AG04449 (cell line): ENCODE measurements at places on chromosomes 6 and 20.

DNA sequence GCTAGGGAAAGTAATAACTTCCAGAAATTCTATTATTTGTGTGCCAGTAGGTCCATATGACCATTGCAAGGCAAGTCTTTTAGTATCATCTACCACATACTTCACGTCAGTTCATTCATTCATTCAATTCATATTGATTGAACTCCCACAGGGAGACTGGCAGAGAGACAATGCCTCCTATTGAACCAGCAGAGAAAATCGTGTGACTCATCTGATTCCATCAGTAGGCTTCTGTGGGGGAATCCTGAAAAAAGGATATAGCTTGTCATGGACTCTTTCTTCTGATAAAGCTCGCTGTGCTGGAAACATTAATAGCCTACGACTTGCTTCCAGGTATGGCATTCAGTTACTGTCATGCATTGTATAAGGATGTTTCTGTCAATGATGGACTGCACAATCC is 45.3 kb upstream of the CNR1 start:
- no peak for DNase-seq

- DNase-seq, result no peak
Observed at GRCh38 chr6:133632206-133632605, 256.7 kb upstream of the TCF21 start.

DNA sequence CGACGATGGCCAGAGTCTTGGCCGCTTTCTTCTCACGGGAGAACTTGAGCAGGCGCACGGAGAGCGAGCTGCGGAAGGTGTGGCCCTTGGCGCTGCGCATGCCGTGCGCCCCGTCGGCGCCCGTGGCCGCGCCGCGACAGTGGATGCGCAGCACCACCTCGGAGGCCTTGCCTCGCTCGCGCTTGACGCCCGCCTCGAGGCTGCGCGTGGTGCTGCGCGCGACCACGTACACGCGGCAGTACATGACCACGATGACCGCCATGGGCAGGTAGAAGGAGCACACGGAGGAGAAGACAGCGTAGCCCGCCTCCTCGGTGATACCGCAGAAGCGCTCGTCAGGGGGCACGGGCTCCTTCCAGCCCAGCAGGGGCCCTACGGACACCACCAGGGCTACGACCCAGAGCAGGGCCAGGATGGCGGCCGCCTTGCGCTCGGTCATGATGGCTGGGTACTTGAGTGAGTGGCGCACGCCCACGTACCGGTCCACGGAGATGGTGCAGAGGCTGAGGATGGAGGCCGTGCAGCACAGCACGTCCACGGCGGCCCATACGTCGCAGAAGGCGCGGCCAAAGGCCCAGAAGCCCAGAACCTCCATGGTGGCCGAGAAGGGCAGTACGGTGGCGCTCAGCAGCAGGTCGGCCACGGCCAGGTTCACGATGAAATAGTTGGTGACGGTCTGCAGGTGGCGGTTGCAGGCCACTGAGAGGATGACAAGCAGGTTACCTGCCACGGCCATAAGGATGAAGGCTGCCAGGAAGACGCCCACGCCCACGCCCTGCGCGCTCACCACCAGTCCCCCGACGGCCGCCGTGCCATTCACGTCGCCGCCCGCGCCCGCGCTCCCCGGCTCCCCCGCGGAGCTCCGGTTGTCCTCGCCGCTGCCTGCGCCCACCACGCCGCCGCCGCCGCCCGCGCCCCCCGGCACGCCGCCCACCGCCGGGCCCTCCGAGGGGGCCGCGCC is 232.8 kb upstream of the RNF24 start:
- DNase-seq, result no peak

- no peak for DNase-seq
Observed at GRCh38 chr20:34922654-34923381, 32.8 kb downstream of the GSS start.

GRCh38 chr6:164531736-164532135 is 777.7 kb downstream of the C6orf118 start:
- no peak for DNase-seq

GRCh38 chr6:5599127-5599526 is 337.8 kb downstream of the FARS2 start:
- DNase-seq, result peak; percentile 55

DNA sequence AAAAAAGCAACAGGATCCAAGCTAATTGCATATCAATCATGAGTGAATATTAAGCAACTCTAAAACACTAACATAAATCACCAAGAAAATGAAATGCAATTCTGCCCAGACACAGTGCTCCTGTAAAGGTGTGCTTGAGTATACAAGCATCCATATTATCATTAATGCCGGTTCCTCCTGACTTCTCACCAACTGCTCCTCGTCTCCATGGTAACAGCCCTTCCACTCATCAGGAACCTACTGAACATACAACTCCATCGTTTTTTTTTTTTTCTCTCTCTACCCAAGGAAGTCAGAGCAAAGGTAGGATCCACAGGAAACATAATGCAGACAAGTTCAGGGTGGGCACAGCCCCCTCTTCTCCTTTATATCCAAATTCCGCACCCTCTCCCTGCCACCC is 12.4 kb downstream of the GABBR1 start:
- no peak for DNase-seq

- DNase-seq, result no peak
Observed at GRCh38 chr6:74973591-74973990, 232.3 kb downstream of the COL12A1 start.

DNA sequence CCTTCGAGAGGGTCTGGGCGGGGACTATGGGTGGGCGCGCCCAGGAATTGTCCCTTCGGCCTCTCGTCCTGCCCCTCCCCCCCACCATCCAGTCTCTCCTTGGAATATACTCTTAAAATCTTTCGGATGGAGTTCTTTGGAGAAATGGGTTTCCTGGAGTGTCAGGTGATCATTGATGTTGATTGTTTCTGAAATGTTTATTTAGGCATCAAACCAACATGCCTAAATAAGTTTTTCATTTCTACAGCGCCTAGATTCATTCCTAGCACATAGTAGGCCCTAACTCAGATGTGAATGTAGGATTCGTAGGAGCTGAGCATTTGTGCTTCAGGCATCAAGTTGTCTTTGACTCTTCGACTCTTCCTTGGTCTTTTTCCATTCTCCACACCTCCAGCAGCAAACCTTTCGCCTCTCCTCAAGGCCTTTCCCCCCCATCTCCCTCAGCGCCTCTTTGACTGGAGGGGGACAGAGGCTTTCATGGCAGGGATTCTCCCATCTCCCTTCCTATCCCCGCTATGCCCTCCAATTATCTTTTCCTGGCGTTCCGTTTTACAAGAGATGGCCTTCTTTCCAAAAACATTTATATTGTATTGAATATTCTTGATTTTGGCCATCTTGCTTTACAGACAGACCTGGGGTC is 610 bp downstream of the CASP8AP2 start:
- no peak for DNase-seq

DNA sequence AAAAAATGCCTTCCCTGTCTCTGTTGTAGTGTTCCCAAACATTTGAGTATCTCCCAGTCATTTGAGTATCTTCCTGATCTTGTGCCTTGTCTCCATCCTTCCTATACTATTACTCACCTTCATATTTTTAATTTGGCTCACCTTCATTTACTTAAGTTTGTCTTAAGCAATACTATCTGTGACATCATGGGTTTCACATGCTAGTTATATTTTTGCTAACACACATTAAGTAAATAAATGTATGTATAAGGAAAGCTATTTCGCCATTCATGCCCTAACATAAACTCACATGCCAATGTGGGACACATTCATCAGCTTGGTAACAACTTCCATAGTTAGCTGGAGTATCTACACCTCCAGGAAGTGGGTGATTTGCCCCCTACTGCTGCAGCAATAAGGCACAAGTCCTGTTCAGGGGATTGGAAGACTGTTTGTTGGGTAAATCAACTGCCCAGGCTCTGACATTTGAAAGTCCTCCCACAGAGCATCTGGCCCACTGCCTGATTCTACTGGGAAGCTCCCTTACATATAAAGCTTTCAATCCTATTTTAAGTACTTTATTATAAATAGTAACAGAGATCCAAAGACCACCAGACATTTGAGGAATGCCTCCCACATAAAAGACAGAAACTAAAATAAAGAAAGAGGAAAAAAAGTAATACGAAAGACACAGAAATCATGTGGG is 132.3 kb downstream of the ISM1 start:
- no peak for DNase-seq

GRCh38 chr6:157717340-157717748 is 105.7 kb upstream of the SNX9 start:
- no peak for DNase-seq

DNA sequence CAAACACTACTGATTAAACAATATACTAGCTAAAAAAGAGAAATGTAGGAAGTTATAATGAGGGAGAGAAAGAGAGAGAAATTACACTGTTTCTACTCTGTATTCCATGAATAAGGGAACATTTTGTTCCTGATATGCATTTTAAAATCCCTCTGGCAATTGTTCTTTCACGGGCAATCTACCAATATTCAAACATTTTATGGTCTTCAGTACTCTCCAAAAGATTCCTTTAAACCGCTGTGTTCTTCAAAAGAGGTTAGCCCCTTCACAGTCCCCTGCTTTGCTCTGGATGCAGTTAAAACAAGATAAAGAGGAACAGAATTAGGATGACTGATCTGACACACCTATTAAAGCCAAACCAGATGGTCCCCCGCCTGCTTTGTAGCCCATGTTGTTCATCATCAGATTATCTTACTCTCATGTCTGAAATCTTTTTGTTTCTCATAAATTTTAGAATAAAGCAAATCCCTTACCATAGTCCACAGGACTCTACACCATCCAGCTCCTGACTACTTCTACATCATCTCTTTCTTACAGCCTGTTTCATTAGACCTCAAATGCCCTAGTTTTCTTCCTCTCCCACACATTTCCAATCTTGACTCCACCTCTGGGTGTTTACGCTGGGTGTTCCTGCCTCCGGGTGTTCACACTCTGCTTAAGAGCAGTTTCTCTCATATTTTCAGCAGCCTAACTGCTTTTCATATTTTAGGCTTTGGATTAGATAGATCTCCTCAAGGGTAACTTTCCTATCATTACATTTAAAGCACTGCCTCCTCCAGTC is 399.7 kb downstream of the COL12A1 start:
- no peak for DNase-seq

DNA sequence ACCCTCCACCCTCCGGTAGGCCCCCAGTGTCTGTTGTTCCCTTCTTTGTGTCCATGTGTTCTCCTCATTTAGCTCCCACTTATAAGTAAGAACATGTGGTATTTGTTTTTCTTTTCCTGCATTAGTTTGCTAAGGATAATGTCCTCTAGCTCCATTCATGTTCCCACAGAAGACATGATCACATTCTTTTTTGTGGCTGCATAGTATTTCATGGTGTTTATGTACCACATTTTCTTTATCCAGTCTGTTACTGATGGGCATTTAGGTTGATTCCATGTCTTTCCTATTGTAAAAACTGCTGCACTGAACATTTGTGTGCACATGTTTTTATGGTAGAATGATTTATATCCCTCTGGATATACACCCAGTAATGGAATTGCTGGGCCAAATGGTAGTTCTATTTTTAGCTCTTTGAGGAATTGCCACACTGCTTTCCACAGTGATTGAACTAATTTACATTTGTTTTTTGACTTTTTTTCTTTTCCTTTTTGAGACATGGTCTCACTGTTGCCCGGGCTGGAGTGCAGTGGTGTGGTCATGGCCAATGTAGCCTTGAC is 4.5 kb downstream of the KPNA5 start:
- no peak for DNase-seq

GRCh38 chr20:16505894-16506293 is 67.4 kb downstream of the KIF16B start:
- no peak for DNase-seq

GRCh38 chr6:138161088-138161337 is 726 bp upstream of the ARFGEF3 start:
- no peak for DNase-seq

DNA sequence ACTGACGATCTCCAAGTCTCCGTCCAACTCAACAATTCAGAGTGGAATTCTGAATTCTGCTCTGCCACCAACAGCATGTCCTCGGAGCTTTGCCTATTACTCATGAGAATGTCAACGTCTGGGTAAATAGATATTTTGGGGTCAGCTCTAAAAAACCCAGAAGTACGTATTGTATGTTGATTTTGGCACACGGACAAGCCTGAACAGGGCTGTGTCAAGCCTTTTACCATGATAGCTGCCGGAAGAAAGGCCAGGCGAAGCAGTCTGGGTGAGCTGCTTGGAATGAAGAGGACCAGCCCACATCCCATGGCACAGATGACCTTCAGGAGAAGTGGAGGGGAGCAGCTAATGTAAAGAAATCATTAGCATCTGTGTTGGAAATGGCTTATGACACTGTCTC is 88.0 kb upstream of the JAG1 start:
- no peak for DNase-seq

GRCh38 chr6:85421181-85421580 is 28.7 kb upstream of the NT5E start:
- no peak for DNase-seq

DNA sequence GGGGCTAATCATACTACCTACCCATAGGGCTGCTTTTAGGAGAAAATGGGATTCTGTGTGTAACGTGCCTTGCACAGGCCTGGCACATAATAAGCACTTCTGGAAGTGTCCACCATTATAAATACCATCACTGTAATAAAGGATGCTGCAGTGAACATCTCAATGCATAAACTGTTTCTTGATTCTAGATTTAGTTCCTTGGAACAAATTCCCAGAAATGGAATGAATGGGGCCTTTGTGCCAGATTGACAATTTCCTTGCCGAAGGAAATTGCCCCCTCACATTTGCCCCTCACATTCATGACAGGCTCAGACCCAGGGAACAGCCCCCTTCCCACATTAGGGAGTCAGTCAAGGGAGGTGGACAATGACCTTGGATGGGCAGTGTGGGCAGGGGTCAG is 29.2 kb downstream of the BPIFB4 start:
- DNase-seq, result no peak

- DNase-seq, result no peak
Observed at GRCh38 chr6:144895313-144896278, 610.5 kb downstream of the UTRN start.

- DNase-seq, result no peak
Observed at GRCh38 chr6:169391473-169392071, 137.9 kb upstream of the THBS2 start.

DNA sequence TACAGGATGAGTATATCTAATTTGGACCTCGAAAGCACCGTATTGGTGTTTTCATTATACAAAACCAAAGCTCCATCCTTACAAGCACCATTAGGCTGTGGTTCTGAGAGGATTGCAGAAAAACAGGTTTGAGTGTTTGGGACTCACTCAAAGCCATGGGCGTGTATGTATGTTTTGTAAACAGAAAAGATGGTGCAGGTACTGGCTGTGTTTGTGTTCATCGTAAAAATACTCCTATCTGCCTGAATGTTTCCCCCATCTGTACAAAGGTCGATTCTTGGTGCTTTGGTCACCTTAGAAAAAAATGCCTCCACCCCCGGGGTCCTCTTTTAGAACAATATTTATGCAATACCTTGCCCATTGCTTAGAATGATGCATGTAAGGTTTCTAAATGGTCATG is 286.6 kb downstream of the TSHZ2 start:
- no peak for DNase-seq

- no peak for DNase-seq
Observed at GRCh38 chr6:71544906-71545305, 256.3 kb downstream of the OGFRL1 start.
